ENCODE measurements at places on chromosomes 4 and X.

- no peak for DNase-seq
Observed at GRCh38 chr4:81573840-81574239, 102.1 kb upstream of the RASGEF1B start.

GRCh38 chr4:112325530-112325929 lies 28.4 kb downstream of the ALPK1 start:
- no peak for DNase-seq

- DNase-seq: no peak
Observed at GRCh38 chr4:182238355-182238931, 4.8 kb upstream of the TENM3 start.

DNA sequence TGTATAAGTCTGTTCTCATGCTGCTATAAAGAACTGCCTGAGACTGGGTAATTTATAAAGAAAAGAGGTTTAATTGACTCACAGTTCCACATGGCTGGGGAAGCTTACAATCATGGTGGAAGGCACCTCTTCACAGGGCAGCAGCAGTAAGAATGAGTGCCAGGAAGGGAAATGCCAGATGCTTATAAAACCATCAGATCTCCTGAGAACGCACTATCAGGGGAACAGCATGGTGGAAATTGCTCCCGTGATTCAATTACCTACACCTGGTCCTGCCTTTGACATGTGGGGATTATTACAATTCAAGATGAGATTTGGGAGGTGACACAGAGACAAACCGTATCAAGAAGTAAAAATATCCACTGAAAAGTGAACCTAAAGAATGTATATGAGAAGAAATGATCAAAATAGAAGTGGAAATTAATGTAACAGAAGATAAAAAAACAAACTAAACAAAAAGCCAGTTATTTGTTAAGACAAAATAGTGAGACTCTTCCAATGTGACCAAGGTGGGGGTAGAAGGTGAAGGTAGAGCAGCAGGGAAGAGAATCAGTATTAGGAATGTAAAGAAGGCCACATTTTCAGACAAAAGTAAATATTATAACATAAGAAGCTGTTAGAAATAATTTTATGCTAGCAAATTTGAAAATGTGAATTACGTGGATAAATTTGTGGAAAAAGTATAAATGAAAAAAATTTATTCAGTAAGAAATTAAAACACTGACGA lies 372.9 kb downstream of the NKX6-1 start:
- no peak for DNase-seq

DNA sequence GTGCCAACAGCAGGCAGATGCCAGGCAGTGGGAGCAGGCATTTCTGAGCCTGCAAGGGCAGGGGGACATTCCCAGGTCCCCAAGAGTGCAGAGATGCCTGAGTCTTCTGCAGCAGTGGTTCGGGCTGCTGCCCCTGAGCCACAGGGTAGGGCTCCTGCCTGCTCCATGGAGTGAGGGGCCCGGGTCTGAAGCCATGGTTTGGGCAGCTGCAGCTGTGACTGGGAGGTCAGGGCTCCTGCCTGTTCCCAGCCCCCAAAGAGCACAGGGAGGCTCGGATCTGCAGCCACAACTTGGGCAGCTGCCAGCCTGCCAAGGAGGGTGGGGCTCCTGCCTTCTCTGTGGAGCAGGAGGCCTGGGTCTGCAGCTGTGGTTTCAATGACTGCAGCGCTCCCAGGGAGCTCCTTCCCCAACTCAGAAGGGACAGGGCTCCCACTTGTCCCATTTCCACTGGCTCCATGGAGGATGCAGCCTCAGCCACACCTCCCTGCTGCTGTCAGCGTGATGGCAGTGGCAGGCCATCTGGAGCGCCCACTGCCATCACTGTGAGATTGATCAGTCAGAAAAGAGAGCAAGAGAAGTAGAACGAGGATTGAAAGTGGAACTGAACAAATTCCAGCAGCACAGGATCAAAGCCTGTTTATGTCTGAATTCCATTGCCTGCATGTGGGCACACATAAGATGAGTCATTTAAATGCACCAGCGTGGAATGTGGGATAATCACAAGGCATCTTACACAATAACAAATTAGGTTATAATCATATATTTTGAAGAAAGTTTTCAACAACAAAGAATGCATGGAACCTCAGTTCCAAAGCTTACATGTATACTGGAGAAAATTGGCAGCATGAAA lies 93.1 kb upstream of the CXorf51A start:
- DNase-seq: no peak

DNA sequence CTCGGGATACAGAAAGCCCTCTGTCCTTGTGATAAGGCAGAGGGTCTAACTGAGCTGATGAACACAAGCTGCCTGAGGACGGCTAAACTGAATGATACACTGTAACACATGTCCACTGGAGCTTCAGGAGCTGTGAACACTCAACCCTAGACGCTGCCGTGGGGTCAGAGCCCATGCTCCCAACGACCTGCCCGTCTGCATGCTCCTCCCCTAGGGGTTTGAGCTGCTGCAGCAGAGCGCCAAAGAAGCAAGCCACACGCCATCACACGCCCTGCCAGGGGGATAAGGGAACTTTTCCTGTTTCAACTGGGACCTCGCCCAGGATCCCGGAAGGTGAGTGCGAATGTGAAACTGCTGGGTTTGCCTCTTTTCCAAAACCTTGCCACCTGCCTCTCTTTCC lies 361.8 kb downstream of the FAT4 start:
- DNase-seq: no peak

DNA sequence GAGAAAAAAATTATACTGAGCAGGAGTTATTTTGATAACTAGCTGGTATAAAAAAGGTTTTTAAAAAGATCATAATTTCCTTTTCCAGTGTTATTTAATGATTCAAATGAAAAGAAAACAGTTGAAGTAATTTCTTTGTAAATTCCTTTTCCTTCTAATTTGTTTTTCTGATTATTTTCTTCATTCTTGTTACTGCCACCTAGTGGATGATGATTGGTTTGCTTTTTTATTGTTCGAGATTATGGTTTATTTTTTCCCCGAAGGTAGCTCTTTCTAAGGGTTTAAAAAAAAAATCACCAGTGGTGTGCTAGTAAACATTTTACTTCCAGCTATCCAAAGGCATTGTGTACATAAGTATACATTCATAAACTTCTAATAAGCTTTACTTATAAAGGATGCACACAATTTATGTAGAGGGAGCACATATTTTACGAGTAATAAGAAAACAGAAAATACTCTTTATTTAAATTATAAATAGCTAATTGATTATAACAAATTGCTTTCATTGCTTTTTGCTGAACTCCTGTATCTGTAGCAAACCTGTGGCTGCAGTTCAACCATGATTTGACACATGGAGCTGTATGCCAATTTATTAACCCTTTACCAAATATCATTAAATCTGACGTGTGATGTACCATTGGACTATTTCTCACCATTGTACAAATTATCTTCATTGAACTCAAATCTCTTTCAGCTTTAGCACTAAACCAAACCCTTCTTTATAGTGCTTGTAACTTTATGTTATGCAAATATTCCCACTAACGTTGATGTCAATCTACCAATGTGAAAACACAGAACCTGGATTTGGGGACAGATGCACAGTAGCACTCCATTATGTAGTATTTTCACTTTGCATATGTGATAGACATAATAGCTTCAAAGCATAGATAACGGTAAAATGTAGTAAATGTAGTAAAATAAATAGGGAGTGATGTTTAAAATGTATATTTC lies 97.8 kb upstream of the ANK2 start:
- DNase-seq: no peak

DNA sequence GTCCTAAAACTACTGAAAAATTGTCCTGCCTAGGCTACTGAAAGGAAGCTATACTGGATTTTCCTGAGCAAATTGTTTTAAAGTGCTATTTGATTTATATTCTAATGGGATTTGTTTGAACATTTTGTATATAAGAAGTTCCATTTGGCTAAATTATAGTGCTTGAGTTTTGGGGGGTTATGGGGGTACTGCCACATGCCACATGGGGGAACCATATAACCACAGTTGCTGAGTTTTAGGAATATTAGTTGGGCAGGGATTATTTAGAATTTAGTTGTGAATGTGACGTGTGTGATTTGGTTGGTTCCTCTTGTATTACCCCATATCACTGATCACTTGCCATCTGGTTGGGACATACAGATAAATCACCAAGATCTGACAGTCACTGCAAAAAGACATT lies 224.5 kb upstream of the TAPT1 start:
- no peak for DNase-seq

DNA sequence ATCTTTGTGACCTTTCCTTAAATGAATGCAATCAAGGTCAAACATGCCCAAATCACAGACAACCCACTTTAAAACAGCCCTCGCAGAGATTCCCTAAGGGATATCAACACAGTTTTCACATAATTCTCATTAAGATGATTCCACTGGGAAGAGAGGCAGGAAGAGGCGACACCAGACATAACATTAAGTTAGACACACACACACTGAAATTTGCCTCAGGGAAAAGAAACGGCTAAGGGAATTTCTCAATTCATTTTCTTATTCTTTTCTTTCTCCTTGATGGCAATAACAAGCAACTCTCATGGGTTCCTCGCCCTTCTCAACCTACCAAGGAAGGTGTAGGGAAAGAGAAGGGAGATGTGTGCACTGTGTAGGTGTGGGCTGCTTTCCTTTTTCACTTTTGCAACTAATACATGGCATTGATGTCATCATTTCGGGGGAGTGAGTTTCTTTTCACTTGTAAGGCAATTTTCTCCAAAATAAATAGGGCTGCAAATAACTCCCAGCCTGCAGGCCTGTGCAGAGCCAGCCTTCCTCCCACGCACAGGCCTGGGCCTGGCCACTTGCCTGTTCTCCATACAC lies 41.4 kb downstream of the SOD3 start:
- DNase-seq: no peak

- no peak for DNase-seq
Observed at GRCh38 chr4:40482985-40483647, 146.5 kb downstream of the RBM47 start.
